ENCODE measurements at places on chromosomes 2 and 18. TPM values are rescaled to one million over a fixed set of nuclear protein-coding genes. Genes with fewer than 3 reads are reported as not detected.
A peak's percentile ranks its signal among the peaks of the same experiment; 100 is the strongest.

Gene VIT
- total RNA-seq = not detected

Gene SERPINB12
- total RNA-seq = not detected

Gene LIMS4
- total RNA-seq = 2.9 TPM

Gene CFAP210
- not detected for total RNA-seq

Gene SERPINB13
- total RNA-seq = not detected

Gene CCDC141
- total RNA-seq = 2.1 TPM

Gene CREG2
- total RNA-seq = not detected

- ATAC-seq = no peak
Observed at GRCh38 chr18:26544451-26544850, 3.9 kb downstream of the KCTD1 start.

DNA sequence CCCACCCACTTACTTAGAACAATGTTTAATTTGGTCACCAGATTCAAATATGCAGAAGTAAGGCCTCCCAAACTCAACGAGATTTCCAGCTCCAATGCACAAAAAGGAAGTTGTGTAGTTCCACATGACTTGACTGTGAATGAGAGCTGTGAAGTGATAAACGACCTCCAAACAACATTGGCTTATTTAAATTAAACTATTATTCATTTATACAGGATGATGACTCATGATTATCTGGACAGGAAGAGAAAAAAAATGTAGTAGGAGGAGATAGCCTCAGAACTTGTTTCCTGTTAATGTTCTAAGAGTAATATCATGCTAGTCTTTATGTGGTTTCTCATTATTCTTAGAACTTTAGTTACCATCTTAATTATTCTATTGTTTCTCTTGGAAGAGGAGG, 237.3 kb downstream of the C1D start:
- ATAC-seq = no peak

DNA sequence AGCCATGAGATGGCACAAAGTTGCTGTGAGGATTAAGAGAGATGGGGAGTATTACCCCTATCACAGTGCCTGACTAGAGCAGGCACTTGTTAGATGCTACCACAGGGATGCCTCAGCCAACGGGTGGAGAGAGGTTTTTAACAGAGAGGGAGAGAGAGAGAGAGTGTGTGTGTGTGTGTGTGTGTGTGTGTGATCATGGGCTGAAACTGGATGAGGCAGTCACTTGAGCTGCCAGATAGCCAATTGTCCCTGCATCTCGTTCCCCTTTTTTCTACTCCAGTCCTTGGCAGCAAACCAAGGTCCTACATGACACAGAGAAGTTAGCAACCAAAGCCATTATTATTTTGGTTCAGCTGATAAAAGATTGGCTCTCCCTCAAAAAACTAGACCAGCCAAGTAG, 3.0 kb downstream of the CD8A start:
- no peak for ATAC-seq

DNA sequence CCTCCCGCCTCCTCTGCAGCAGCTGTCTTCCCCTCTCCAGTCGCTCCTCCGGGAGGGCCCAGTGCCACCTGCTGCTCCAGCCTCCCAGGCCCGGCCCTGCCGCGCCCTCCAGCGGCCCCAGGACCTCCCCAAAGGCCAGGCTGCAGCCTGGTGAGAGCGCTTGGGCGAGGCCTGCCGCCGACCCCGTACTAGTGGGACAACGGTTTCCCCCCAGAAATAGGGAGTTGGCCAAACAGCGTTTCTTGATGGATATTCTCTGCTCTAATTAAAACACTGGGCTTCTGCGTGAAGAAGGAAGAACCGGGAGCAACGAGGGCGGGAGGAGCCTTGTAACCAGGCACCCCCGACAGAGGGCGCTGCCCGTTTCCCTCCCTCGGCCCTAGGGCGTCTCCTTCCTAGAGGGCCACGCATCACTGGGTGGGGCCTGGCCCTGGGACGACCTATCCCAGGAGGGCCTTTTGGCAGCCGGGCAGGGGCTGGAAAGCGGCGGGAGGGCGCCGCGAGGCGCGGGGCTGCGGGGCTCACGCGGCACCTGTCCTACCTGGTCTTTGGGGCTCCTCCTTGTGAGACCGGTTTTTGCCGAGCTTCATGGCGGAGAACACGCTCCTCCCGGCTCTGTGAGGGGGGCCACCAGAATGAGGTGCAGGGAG, 25.4 kb upstream of the OTOF start:
- peak; percentile 99 for ATAC-seq

DNA sequence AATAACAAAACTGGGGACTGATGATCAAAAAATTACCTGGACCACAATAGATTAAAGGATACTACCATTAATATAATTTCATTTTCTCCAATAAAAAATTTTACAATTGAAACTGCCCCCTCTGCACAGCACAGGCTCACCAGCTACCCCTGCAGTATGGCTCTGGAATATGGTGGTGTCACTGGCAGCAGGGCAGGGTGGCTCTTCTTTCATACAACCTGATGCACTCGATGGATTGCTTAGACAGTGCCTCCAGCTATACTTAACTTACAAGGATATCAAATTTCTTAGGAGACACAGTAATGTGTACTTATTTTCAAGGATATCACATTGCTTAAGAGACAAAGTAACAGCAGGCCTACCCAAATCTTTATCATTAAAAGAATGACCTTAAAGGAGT, 124.0 kb downstream of the PRELID3A start:
- no peak for ATAC-seq

DNA sequence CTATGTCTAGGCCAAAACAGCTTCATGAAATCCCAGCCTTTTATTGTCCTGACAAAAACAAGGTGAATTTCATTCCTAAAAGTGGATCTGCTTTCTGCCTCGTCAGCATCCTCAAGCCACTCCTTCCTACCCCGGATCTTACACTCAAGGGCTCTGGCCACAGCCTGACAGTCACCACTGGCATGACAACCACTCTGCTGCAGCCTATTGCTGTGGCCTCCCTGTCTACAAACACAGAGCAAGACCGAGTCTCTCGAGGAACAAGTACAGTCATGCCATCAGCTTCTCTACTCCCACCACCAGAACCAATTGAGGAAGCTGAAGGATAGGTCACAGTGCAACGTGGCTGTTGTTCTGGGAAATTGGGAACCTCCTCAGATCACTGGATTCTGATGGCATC, 106.1 kb downstream of the ICA1L start:
- no peak for ATAC-seq

- no peak for ATAC-seq
Observed at GRCh38 chr2:30367232-30368070, 79.6 kb upstream of the LCLAT1 start.

DNA sequence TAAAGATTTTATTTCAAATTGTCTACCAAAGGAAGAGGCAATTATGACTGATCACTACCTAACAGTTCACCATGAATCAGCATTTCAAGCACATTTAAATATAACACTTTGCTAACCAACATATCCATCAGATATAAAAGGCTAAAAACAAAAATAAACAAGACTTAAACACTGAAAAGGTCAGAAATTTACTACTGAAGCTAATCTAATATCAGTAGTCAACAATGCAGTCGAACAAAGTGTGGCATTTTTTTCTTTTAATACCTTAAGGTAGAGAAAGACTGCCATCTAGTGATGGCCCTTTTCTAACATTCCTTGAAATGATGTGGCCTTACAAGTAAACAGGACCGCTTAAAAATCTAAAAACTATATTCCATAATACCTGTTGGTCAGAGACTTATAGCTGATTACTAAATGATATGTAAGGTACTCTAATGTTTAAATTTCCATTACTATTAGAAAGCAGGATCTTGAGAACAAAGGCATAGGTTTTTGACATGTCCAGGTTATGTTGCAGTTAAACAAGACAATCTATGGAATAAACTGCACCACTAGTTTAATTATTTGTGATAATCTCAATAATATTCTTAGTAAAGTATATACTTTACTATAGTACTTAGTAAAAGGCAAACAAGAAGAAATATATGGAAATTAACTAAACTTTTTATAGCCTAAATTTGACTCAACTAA, 80.0 kb downstream of the EXOC6B start:
- no peak for ATAC-seq

- ATAC-seq = no peak
Observed at GRCh38 chr2:195818526-195818925, 161.5 kb downstream of the SLC39A10 start.

DNA sequence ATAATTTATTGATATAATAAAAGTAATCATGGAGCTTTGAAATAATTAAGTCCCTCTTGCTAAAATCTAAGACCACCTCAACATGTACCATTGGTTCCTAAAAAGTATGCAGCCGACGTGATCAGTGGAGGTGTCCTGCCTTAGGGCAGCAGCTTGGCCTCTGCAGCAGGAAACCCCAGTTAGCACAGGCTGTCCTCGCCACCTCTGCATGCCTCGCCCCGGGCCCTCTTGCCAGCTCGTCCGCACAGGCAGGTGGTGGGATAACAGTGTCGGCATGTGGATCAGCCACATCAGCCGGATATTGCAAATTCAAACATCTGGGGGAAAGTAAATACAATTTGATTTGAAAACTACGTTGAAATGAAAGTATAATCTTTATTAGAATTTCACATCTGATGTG, 22.9 kb downstream of the COA5 start:
- no peak for ATAC-seq

DNA sequence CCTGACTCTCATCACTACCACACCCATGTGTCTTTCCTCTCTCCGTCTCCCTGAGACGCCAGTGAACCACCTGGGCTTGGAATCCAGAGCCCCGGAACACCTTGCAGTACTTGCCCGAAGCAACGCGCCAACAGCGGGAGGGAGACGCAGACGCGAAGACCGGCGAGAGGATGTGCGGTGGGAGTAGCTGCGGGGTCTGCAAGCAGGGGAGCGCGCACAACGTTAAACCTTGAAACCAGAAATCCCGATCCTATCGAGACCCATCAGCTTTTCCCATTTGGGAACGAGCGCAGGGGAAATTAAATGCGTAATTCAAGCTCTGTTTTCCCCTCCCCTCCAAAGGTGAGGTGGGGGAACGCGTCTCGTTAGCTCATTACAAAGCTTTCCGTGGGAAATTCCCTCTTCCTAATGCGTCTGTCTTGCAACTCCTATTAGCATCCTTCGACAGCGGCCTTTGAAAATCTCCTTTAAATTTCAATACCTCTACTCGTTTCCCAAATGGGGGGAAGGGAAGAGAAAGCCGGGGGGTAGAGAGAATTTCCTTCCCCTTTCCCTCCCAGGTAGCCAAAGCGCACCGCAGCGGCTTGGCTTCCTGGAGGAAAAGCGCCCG, 421 bp upstream of the CNTNAP5 start:
- no peak for ATAC-seq

- ATAC-seq = no peak
Observed at GRCh38 chr2:215899141-215900074, 113.9 kb downstream of the MREG start.

DNA sequence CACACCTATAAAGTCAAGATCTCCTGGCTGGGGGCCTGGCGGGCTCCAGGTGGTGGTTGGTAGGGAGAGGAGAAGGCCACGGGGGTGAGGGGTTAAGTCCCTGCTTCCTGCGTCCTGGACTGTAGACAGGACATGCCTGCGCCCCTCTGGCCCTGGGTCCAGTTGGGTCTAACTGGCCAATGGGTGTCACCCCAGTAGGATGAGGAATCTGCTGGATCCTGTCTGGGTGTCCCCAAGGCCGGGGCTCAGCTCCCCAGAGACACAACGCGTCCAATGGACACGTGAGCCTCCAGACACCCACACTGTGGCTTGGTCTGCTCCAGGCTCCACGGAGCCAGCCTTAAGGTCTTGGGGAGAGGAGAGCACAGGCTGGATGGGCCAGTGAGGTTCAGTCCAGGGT, 19.6 kb downstream of the AQP12A start:
- no peak for ATAC-seq

DNA sequence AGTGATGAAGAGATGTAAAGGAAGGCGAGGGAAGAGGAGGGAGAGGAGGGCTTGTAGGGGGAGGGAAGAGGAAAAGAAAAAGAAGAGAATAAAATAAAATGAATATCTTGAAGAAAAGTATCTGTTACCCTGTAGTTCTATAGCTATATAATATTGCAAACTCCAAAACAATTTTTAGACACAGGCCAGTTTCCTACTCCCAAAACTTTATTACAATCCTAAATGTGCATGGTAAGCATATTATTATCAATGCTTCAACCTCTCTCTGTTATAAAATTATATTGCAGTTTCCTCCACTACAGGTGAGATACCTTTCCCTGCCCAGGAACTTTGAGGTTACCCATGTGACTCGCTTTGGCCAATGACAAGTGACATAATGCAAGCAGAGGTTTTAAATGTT, 1351.6 kb upstream of the NRXN1 start:
- no peak for ATAC-seq

DNA sequence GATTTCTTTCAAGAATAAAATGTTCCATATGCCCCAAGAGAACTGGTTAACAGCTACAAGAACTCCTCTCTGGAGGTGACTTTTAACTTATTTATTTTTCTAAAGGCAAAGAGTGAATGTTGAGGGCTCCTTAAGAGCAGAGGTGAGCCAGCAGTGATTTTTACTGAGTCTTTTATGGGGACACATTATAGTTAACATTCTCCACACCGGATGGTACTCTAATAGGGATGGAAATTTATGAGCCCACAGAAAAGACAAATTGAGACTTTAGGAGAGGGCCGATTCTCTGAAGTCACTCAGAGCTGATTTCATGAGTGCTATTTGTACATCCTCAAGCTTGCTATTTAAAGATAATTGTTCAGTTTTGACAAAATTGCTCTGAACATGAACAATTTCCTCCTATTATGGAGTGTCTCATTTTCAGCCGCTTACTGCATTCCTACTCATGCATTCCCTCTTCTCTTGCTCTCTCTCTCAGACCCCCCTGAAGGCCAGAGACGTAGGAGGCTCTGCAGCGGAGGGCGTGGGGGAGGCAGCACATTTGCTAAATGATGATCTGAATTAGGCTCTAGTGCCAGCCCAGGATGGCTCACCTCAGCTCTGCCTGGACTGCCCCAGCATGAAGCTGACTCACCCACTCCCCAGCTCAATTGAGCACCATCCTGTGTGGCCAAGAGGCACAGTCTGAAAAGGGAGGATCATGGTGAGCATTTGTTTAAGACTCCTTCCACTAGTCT, 5.9 kb upstream of the RPL37A start:
- ATAC-seq = peak; percentile 49

DNA sequence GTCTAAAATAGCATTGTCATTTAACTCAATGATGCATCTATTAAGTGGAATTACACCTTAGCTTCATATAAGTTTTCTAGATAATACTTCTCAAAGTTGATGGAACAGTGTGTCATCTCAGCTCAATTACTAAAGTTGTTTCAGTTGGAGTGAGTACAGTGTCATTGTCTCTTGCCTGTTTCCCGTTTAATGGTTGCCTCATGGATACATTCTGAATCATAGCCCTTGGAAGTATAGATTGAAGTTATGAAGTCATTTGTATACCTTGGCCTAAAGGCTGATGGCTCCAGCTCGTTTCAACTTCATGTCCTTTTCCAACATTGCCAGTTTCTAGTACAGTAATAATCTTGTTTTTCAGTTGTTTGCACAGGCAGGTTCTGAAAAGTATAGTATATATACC, 130.5 kb upstream of the NOSTRIN start:
- ATAC-seq = no peak

GRCh38 chr2:202238234-202239197, at the start of gene SUMO1:
Gene SUMO1, minus strand, starts transcription at chr2:202238597. Its CDS starts 146 bp downstream, at chr2:202238451.
- peak; percentile 97 for ATAC-seq

- ATAC-seq = peak; percentile 7
Observed at GRCh38 chr2:110678457-110679336, 834 bp upstream of the BUB1 start.

- peak; percentile 60 for ATAC-seq
Observed at GRCh38 chr2:191565647-191566198, 112.2 kb upstream of the NABP1 start.

Data from activated T-helper 17 cell treated with anti-CD3 and anti-CD28 coated beads, Interleukin-2, amount 50 U/mL, for 72 hours (primary cell).